ENCODE measurements at places on chromosomes 5 and 9.

DNA sequence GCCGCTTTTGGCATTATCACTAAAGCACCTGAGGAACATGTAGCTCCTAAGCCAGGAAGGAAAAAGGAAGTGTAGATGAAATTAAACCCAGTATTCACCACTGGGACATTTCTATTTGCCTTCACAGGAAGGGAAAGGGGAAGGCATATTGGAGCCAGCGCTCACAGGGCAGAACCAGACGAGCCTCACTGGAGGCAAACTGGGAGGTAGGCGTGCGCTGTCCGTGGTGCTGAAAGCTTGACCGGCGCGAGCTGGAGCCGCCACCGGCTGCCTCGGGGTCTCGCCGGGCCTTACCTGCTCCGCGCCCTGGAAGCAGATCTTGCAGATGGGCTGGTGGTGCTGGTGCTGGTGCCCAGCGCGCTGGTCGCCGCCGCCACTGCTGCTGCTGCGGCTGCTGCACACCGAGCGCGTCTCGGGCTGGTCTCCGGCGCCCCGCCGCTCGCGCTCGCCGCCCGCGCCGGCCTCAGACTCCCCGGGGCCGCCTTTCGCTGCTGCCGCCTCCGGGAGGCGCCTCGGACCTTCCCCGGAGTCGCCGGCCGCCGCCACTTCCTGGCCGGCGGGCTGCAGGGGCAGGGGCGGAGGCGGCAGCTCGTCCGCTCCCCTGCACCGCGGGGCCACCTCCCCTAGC lies 732 bp downstream of the MARCHF11 start:
- peak; percentile 85 for DNase-seq

GRCh38 chr9:125856331-125856730 lies 109.2 kb downstream of the PBX3 start:
- no peak for DNase-seq

- DNase-seq, result peak; percentile 93
These were observed at the start of gene EHMT1 for GRCh38 chr9:137618105-137619067. TSS of gene EHMT1 (plus strand) at chr9:137619005. CDS start at chr9:137619029, 24 bp downstream.

- peak; percentile 56 for DNase-seq
These were observed 56.5 kb upstream of the ANGPTL2 start for GRCh38 chr9:127178686-127179632.

GRCh38 chr9:6186691-6187090 lies 28.9 kb upstream of the IL33 start:
- no peak for DNase-seq

DNA sequence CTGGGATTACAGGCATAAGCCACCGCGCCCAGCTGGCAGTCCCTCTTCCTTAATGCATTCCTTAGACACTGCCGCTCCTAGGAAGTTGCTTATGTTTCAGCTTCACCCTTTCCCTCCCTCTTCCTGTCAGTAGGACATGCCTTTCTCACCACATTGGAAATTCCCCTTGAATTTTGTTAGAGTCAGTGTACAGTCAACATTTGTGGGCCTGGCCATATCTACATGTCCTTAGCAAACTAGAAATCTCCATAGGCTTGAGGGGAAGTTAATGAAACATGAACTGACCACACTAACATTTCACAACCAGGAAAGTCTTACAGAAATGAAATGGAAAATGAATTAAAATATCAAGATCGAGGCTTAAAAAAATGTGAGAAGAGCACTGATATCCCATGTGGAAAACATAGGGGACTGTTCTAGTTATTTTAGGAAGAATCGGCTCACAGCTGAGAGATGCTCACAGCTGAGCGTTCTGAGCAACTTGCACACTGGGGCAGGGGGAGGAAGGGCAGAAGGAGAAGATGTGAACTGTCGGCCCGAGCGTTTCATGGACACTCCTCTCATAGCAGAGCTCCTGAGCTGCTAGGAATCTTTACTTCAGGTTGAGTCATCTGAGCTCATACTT lies 21.1 kb upstream of the LVRN start:
- DNase-seq, result no peak

- DNase-seq, result no peak
These were observed 14.1 kb upstream of the PTGR1 start for GRCh38 chr9:111613436-111614040.

- no peak for DNase-seq
These were observed 40.2 kb downstream of the RGS3 start for GRCh38 chr9:113503613-113504211.

- DNase-seq, result no peak
These were observed 351.1 kb upstream of the RIOK2 start for GRCh38 chr5:97534166-97534565.

DNA sequence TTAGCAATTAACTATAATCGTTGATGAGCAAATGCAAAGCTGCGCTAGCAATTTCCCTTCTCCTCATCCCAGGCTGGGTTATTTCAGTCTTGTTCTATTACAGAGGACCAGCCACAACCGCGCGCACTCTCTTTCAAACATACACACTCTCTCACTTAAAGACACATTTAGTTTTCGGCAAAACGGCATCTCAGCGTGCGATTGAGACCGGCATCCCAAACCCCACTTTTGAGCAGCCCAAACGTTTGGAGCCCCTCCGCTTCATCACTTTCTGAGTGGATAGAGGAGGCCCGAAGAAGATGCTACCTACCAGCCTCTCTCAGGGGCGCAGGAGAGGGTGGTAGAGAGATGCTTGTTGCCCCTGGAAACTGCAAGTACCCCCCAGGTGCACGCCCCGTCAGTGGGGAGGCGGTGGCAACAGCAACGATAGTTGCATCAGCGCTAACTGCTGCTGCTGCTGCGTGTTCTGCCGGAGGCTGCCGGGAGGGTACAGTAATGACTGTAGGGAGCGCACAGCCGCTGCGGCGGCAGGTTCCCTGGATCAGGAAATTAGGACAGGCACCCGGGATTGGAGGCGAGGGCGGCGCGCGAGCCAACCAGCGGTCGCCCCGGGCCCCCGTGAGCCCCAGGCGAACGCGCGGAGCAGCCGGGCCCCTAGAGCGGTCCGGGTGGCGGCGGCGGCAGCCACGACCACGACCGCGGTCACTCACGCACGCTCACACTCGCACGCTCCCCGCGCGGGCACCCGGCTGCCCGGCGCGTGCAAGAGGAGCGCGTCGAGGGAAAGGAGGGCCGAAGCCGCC lies 467 bp upstream of the VLDLR start:
- DNase-seq, result peak; percentile 91

DNA sequence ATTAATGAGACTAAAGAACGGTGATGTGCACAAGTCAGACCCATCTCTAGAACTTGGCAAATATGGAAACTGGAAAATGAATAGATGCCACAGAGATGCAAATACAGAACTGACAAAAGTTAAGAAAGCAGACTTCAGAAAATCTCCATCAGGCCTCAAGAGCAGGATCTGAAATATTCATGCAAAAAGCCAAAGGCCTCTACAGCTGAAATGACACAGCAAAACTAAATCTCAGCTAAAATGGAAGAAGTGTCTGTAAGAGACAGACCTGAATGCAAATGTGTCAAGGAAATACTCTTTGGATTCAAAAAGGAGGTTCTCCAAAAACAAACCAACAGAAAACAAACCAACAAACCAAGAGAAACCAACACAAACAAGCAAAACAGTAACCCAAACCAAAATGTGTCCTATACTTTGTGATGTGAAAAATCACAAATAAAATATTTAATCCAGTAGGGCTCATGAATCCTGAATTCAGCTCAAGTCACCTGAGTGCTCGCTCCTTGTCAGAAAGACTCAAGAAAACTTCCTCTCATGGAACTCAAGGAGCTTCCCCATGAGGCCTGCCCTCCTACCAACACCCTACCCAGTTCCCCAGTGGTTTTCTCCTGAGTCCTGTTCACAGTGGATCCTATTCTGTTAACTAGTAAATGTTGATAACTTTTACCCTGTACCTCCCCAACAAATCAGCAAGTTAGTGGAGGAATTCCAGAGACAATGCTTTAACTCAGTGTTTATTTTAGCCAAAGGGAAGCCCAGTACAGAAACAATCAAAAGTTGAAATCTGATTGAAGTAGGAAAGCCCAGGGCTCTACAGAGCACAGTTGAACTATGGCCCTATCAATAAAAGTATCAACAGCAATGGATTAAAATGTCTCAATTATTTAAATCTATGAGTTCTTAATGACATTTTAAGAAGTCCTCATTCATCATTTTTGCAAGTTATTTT lies 14.6 kb downstream of the MRPS27 start:
- no peak for DNase-seq

GRCh38 chr5:131548176-131548575 lies 86.9 kb downstream of the RAPGEF6 start:
- DNase-seq, result no peak

DNA sequence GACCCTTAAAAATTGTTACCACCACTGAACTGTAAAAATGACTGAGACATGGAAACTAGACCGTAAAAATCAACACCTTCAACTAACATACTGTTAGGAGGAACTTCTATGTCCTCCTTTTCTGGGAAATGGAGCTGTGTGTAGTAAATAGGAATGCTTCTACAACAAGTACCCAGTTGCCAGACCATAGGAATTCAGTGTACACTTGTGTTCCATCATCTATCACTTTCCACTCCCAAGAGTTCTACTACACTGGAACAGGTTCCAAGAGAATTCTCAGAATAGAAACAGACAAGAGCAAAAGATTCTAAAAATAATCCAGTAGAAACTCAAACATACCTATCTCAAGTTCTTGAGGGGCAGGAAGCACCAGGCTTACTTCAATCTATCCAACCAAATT lies 23.6 kb downstream of the UBAP2 start:
- DNase-seq, result no peak

DNA sequence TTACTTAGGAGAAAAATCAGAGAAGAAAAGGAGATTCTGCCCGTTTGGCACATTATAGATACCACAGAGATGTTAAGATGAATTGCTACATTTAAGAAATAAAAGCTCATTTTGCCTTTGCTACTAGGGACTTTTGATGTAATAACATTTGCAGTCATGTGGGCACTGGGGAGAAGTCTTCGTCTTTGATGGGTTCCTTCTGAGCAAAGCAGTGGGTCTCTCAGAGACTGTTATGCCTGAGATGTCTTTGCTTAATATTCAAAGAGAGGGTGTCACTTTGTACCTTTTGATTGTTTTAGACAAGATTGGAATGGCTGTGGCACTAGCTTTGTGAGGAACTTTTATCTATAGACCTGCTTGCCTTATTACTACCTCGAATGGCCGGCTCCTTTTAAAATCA lies 25.0 kb downstream of the SLC25A25 start:
- DNase-seq, result no peak

DNA sequence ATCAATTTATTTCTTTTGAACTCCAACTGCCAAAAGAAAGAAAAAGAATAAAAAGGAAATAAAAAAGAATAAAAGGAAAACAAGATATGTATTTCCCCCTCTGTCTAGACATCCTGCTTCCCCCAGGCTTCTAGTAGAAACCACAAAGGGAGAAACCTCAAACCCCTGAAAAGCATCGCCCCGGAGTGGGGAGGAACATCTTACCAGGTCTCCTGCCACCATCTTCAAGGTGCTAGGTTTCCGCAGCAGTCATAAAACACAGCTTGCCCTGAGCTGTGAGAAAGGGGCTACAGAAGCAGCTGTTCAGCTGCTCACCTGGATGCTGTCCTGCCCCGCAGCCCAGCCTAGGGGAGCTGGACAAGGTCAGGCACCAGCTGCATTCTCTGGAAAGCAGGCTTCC lies 487.7 kb downstream of the GADD45G start:
- DNase-seq, result no peak

- DNase-seq, result no peak
These were observed 86.7 kb downstream of the SLC44A1 start for GRCh38 chr9:105331160-105331559.

- DNase-seq, result no peak
These were observed 341.2 kb upstream of the IRX2 start for GRCh38 chr5:3092664-3093063.

- no peak for DNase-seq
These were observed 44.4 kb upstream of the GPR21 start for GRCh38 chr9:122988920-122989621.

DNA sequence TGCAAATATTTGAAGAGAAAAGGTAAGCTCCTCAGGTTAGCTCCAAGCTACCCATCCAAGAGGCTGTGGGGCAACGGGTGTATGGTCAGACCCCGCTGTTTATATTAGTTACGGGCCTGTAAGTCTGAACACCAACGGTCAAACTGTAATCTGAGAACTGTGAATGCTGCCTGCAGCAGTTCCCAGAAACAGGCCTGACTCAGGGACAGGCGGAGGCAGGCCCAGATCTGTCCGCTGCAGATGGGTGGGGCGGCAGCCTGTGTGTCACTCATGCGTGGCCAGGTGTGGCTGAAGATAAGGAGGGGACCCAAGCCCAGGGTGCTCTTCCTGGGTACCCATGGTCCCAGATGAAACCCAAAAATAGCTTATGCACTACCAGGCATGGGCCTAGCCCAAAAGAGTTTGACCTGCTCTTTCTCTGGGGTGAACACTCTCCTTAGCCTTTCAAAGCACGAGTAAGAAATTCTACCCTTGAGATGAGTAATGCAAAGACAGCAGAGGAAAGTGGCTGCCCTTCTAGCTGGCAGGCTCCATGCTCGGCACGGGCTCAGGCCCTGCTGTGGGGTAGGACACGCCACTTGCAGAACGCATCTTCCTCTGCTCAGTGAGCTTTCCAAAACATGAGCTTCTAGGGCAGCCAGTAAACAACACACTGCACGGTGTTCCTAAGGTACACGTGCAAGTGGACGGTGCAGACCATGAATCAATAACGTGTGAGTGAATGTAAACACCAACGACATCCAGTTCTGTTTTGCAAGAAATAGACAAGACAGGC lies 9.1 kb downstream of the UBAC1 start:
- DNase-seq, result no peak

DNA sequence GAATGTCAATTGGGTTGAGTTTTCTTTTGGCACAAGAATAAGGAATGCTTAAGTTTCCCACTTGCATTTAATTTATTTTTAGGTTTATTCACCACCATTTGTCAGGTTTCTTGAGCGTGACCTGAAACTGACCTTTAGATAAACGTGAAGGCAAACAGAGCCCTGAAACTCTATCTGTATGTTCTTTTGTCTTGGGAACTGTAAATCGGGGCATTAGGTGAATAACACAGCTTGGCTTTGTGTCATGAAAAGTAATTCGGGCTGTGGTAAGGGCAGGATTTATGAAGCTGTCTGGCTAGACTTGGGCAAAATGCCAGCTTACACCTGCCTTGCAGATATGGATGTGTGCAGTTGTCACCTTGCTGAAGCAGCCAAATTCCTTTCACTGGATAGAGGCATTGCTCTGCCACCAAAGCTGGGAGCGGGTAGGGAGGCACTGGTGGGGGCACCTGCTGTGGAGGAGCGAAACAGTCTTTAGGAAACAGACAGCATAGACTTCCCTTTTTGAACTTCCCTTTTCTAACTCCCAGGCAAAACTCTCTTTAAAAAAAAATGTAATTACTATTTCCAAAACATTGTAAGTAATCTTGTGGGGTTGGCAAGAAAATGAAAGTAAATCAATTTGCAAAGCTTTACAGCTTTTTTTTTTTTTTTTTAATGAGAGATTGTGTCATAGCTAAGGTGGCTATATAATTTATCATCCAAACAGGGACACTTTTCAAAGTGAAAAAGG lies 545.2 kb downstream of the CSNK1G3 start:
- DNase-seq, result peak; percentile 63

DNA sequence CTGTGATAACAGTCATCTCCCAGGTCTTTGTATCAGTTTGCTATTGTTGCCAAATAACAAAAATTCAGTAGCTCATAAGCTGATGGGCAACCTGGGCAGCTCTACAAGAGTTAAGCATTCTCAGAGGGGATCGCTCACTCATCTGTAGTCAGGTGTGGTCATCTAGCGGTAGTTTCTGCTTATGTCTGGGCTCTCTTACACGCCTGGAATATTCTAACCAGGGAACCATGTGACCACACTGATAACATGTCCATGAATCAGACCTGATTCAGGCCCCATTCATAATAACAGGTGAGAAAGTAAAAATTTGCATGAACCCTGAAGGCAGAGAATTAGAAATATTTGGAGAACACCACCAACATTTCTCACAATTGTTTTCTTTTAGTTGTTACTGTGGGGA lies 576.1 kb downstream of the SLCO4C1 start:
- no peak for DNase-seq

Measured in upper lobe of right lung (tissue), 1 donor.